RPMI7951 (cell line): ENCODE measurements at places on chromosomes 3 and 15. TPM values are rescaled to one million over a fixed set of nuclear protein-coding genes. Genes with fewer than 3 reads are reported as not detected.

Gene TM4SF4
- not detected in 2 replicates for total RNA-seq

Gene ERC2
- total RNA-seq: 0.10 and 0.24 TPM in 2 replicates

Gene CCNB2
- total RNA-seq: 307 TPM in 2 replicates

Gene DPH3
- total RNA-seq: 21.9 and 24.0 TPM in 2 replicates

Gene CCDC54
- not detected in 2 replicates for total RNA-seq

Gene TMEM45A
- total RNA-seq: 119 and 142 TPM in 2 replicates

Gene POTEB2
- total RNA-seq: not detected in 2 replicates

Gene TGM5
- total RNA-seq: not detected in 2 replicates

Gene TIMP4
- total RNA-seq: 0.10 TPM in 1 of 2 replicates, not detected in the other

Gene FGD5
- 5.3 and 7.9 TPM in 2 replicates for total RNA-seq

- no peak for DNase-seq
These were observed 389.9 kb upstream of the PROK2 start for GRCh38 chr3:72174890-72175289.

- DNase-seq: no peak
These were observed 5.9 kb downstream of the CGNL1 start for GRCh38 chr15:57382215-57382614.

- DNase-seq: no peak
These were observed 402.0 kb upstream of the GOLIM4 start for GRCh38 chr3:168497741-168498140.

DNA sequence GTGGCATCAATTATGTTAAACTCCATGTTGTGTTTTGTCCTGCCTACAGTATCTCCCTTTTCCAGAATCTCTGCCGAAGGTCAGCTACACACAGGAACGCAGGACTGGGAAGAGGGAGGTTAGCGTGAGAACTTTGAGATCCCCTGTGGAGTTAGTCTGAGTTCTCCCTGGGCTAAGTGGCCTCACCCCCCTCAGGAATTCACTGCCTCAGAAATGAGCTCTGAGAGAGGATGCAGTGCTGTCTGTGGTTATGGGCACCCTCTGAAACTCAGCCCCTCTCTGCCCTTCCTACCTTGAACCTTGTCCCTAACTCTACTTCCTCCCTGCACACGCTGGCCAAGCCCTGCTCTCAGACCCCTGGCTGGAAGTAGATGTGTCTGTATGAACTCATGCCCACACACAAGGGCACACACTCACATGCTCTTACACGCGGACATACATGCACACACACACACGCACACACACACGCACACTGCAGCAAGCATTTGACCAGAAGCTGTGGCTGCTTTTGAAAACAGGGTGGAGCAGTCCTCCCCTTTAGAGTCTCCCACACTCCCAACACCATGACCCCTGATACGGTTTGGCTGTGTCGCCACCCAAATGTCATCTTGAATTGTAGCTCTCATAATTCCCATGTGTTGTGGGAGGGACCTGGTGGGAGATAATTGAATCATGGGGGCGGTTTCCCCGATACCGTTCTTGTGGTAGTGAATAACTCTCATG lies 5.3 kb upstream of the VIPR1 start:
- peak; percentile 99 for DNase-seq

DNA sequence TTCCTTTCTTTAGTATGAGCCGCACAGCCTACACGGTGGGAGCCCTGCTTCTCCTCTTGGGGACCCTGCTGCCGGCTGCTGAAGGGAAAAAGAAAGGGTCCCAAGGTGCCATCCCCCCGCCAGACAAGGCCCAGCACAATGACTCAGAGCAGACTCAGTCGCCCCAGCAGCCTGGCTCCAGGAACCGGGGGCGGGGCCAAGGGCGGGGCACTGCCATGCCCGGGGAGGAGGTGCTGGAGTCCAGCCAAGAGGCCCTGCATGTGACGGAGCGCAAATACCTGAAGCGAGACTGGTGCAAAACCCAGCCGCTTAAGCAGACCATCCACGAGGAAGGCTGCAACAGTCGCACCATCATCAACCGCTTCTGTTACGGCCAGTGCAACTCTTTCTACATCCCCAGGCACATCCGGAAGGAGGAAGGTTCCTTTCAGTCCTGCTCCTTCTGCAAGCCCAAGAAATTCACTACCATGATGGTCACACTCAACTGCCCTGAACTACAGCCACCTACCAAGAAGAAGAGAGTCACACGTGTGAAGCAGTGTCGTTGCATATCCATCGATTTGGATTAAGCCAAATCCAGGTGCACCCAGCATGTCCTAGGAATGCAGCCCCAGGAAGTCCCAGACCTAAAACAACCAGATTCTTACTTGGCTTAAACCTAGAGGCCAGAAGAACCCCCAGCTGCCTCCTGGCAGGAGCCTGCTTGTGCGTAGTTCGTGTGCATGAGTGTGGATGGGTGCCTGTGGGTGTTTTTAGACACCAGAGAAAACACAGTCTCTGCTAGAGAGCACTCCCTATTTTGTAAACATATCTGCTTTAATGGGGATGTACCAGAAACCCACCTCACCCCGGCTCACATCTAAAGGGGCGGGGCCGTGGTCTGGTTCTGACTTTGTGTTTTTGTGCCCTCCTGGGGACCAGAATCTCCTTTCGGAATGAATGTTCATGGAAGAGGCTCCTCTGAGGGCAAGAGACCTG lies 13.2 kb downstream of the GREM1 start:
- peak; percentile 29 for DNase-seq

- peak; percentile 67 for DNase-seq
These were observed 49.5 kb downstream of the ITGA11 start for GRCh38 chr15:68382286-68383007.

DNA sequence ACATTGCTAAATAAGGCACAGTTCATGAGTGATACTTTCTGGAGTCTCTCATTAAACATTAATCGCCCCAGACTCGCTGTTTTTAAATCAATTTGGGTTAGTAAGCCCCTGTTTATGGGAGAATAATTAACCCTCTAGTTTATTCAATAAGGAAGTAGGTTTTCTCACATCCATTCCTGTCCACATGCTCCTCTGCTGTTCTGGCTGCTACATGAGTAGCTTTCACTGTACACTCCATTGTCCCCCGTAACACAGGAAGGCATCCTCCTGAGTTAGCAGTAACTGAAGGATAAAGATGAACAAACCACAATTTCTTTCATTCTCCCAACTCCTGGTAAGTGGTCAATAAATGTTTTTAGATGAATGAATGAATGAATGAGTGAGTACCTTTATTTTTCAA lies 378.5 kb downstream of the DIPK2A start:
- DNase-seq: no peak

DNA sequence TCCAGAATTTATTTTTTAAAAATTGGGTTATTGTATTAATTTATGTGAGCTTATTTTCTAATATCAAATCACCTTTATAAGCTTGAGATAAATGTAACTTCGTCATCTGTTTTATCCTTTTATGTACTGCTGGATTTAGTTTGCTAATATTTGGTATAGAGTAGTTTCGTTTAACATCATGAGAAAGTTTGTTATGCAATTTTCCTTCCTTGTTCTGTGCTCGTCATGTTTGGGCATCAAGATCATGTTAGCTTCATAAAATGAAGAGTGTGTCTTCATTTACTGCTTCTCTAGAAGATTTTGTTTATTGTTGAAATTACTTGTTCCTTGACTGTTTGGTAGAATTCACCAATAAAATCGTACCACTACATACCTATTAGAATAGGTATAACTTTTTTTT lies 262.1 kb upstream of the SATB1 start:
- DNase-seq: no peak

- no peak for DNase-seq
These were observed 207.9 kb upstream of the GAP43 start for GRCh38 chr3:115415246-115415996.

- no peak for DNase-seq
These were observed 333.1 kb downstream of the RORA start for GRCh38 chr15:60895986-60896385.

DNA sequence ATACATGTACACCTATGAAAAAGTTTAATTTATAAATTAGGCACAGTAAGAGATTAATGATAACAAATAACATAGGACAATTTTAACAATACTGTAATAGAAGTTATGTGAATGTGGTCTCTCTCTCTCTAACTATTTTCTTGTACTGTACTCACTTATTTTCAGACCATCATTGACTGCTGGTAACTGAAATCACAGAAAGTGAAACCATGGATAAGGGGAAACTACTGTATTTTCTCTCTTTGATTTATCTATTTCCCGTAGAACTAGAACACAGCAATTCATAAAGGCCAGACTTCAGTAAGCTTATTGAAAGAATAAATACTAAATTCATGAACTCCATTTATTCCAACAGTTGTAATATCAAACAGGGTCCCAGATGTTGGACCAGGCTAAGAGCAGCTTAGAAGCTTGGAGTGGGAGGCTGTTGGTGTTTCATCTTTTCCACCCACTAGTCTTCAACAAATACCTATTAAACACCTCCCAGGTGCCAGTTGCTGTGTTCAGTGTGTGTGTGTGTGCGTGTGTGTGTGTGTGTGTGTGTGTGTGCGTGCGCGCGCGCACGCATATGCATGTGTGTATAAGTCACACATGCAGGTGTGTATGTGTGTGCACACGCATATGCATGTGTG lies 235.4 kb downstream of the FOXP1 start:
- DNase-seq: no peak

- peak; percentile 61 for DNase-seq
These were observed 14.1 kb downstream of the SLCO3A1 start for GRCh38 chr15:91867581-91868026.

GRCh38 chr3:186974824-186975313 lies 44.5 kb downstream of the ST6GAL1 start:
- DNase-seq: no peak

DNA sequence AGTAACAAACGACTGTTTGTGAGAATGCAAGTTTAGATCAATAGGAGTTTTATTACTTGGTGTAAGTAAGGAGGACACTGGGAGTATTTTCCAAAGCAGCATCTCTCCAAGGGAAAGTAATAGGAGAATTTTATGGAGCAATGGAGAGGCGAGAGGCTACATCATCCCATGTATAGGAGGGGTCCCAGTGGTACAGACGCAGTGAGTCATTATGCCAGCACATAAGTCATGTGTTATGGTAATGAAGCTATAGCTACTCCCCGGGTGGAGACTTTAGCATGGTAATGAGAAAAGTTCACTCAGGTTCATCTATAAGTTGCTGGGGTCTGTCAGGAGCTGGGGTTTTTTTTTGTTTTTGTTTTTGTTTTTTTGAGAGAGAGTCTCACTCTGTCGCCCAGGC lies 29.5 kb upstream of the ZNF445 start:
- no peak for DNase-seq

GRCh38 chr3:109018828-109019227 lies 65.1 kb upstream of the GUCA1C start:
- peak; percentile 29 for DNase-seq

GRCh38 chr15:94395640-94396039 lies 164.3 kb downstream of the MCTP2 start:
- DNase-seq: peak; percentile 52

- no peak for DNase-seq
These were observed 14.1 kb downstream of the STARD5 start for GRCh38 chr15:81309647-81310450.
